H9 (cell line): ENCODE measurements at places on chromosomes 16 and 17. TPM values are rescaled to one million over a fixed set of nuclear protein-coding genes. Genes with fewer than 3 reads are reported as not detected.

GRCh38 chr17:80402959-80403358, 12.0 kb upstream of the ENDOV start:
- no peak for DNase-seq

GRCh38 chr16:3175157-3176093, 12.6 kb upstream of the OR1F1 start:
- DNase-seq, result peak; percentile 85

DNA sequence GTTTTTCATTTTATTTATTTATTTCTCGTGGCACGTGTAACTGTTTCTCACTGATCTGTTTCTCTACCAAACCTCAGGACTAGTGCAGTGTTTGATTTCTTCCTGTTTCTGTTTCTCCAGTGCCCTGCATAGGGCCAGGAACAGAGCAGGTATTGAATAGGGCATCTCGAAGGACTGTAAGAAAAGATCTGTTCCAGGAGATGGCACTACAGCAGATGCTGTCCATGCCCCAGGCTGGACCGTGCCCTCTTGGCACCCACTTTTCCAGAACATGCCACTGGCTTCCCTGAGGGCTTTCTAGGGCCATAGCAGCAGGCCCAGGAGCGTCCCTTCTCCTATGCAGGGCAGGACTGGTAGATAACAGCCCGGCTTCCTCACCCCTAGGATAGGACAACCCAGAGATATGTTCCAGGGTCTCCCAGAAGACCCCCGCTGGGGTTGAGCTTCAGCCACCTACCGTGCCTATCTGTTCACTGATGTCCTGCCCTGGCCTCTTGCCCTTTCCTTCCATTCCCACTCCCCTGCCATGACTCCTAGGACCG, 4.4 kb downstream of the SNX20 start:
- DNase-seq, result no peak

- DNase-seq, result no peak
Observed at GRCh38 chr17:74763565-74764387, 12.4 kb downstream of the NAT9 start.

GRCh38 chr16:7763111-7763510, 430.5 kb downstream of the RBFOX1 start:
- DNase-seq, result no peak

DNA sequence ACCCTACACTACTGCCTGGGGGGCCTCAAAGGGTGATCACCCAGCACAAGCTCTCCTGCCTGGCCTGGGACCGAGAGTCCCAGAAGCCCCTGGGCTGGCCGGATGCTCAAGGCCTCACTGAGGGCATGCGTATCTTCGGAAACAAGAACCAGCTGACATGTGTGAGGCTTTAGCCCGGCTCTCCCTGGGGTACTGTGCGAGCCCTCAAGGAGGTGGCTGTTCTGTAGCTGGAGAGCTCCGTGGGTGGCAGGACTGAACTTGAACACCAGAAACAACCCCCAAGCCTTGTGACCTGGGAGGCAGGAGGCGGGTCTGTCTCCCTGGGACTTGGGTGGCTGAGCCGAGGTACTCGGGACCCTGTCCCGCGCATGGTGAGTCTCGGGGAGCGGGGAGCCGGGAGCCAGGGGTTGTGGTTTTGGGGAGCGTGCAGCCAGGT, 7.0 kb downstream of the DPEP1 start:
- no peak for DNase-seq

GRCh38 chr16:66935314-66936011, at the start of gene CES2:
Gene CES2 (plus strand): TSS chr16:66935516. CDS start chr16:66935636, 120 bp downstream.
- no peak for DNase-seq

DNA sequence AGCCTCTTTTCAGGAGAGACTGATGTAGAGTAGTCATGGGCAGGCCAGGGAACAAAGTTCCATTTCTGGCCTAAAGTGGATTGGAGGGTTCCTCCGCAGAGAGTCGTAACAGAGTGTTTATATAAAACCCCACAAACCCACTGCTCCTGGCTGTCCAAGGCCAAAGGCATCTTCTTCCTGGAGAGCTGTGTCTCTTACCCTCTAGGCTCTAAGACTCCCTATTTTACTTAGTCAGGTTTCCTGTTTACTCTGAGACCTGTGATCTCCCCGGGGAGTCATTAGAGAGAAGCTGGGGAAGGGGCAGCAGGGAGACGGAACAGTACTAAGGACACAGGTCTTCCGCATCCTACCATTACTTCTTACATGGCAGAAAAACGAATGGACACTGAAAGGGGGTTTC, 69.5 kb downstream of the HIC1 start:
- DNase-seq, result no peak

- peak; percentile 17 for DNase-seq
Observed at GRCh38 chr16:3612510-3613466, 1.4 kb upstream of the SLX4 start.

DNA sequence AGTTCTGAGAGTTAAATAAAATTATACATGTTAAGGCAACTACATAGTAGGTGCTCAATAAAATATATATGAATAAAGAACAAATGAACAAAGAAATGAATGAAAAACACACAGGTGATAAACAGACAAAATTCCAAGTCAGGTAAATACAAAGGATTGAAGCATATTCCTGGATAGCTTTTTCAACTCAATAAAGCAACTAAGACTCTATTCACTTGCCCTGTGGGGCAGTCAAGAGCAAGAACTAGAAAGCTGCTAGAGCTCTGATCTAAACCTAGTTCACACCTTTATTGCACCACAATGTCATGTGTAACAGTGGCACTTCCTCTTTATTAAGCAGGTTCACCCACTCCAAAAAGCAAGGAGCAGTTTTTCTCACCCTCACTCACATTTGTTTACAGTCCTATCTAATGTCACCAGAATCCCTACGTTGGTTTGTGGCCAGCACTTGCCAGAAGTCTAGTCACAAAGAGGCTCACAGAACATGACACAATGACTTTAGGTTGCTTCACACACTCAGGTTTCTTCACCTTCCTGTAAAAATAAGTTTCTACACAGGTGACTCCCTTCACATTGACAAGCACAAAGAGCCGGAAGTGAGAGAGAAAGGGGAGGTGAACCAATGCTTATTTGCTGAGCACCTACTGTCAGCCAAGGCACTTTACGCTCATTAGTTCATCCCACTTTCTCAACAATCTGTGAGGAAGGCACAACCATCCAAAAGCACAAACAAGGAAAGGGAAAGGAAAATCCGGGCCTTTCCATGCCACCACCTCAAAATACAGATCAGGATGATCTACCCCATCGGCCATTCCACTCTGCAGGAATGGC, 70.8 kb downstream of the XPO6 start:
- DNase-seq, result no peak

DNA sequence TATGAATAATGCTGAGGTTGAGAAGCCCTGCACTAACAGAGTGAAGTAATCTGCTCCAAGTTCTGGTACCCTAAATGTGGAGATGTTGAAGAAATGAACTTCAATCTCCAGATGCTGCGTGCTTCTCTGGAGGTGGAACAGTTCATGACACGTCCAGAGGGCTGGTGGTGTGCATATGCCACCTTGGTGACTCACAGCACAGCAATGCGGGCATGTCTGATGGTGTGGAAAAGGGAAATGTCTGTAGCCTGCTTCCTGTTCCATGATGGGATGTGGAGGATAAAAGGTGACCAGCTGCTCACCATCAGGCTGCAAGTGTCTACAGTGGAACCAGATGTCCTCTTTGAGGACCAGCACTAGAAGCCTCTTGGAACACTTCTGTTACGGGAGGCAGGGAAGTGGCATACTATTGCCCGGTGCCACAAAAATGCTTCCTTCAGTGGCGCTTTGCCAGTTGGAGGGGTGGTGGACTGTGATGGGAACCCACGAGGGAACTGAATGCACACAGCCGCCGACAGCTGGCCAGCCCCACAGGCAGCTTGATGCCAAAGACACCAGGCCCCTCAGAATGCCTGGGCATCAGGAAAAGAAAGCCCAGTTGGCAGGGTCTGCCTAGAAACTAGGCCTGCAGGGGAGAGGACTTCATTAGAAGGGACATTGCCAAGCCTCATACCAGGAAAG, 19.9 kb downstream of the SNX11 start:
- no peak for DNase-seq

- no peak for DNase-seq
Observed at GRCh38 chr16:81560979-81561657, 116.5 kb downstream of the CMIP start.

- no peak for DNase-seq
Observed at GRCh38 chr17:77315551-77316190, 174.9 kb downstream of the SEC14L1 start.

DNA sequence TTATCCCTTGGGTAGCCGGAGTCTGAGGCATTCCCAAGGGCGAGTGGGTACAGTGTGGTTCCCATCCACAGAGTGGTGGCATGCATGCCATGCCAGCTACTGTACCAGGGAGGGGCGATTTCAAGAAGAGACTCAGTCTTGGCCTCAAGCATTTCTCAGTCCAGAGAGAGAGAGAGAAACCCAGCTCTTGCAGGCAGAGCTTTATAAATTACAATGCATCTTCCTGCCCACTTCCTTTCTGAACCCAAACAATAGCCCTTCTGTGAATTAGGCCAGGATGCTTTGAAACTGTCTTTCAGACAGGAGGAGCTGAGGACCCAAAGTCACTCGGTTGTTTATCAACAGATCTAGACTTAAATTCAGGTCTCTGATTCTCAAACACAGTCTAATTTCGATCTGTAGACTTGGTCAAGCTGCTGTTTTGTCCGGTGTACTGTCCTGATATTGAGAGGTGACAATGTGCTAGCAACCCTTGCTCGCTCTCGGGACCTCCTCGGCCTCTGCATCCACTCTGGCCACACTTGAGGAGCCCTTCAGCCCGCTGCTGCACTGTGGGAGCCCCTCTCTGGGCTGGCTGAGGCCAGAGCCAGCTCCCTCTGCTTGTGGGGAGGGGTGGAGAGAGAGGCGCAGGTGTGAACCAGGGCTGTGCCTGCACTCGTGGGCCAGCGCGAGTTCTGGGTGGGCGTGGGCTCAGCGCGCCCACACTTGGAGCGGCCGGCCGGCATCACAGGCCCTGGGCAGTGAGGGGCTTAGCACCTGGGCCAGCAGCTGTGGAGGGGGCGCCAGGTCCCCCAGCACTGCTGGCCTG, 408.0 kb downstream of the UTP18 start:
- DNase-seq, result no peak

DNA sequence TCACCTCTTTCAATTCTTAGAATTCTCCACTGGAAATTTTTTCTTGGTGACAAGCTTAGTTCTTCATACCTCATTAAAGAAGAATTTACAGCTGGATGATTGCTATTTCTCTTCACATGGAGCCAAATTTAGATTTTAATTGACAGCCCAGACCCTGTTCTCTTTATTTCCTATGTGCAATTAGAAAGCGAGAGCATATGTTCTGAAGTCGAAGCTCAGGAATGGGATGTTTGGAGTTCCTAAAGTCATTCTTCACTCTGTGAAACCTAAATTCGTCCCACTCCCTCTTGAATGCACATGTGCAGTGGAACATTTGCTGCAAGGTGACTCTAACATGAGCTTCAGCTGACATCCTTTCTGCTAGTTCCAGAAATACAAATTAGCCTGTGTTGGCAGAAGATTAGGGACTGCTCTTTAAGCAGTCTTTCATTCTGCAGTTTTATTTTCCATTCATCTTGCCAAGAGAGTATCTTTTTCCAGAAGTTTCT, 129.3 kb upstream of the KCNJ16 start:
- no peak for DNase-seq

GRCh38 chr16:11038305-11038704, 93.9 kb downstream of the CLEC16A start:
- DNase-seq, result no peak

DNA sequence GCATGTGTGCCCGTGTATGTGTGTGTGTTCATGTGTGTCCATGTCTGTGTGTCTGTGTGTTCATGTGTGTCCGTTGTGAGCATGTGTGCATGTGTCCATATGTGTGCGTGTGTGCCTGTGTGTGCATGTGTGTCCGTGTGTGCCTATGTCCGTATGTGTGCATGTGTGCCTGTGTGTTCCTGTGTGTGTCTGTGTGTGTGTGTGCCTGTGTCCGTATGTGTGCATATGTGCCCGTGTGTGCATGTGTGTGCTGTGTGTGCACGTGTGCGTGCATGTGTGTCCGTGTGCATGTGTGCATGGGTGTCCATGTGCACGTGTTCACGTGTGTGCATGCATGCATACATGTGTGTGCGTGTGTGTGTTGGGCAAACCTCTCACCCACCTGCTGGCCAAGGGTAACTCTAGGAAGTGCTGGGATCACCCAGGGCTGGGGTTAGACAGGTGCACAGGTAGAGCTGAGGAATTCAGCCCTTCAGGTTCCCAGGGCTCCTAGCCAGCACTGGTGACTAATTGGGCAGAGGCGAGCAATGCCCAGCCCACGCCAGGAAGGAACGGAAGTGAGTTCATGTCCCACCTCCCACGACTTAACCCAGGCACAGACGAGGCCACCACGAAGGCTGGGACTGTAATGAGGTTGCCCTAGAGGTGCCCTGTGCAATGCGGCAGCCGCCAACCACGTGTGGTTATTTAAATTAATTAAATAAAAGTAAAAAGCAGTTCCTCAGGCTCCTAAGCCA, 8.2 kb upstream of the CSNK1D start:
- DNase-seq, result no peak

GRCh38 chr17:29010129-29010528, 4.3 kb upstream of the SEZ6 start:
- DNase-seq, result no peak

DNA sequence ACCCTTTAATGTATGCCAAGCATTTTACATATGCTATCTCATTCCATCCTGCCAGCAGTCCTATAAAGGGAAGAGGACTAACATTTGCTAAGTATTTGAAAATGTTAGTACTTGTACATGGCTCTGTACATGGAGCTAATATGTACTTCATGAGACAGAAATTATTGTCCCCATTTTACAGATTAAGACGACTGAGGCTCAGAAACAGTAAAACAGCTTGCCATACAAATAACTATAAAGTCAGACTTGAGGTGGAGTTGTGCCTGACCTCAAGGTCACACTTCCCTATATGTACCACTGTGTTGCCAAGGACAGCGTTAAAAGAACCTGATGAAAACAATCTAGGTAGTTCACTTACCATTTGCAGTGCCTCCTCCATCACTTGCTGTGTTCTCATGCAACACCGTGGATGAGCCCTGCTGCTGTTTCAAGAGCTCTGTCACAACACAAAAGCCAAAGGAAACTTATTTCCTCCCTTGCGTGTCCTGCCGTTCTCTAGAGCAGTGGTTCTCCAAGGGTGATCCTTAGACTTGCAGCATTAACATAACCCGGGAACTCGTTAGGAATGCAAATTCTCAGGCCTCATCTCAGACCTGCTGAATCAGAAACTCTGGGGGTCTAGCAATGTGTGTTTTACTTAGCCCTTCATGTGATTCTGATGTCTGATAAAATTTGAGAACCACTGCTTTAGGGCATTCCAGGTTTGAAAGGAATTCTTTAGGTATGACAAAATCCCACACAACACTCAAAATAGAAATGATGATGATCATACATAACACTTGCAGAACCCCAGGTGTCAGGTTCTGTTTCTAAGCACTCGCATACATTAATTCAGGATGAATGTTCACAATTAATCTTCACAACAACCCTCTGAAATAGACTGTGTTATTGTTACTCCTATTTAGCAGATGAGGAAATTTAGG, 51.2 kb upstream of the MTMR4 start:
- peak; percentile 59 for DNase-seq

The IRX5 gene
- total RNA-seq, result 0.26 and 0.59 TPM in 2 replicates

The CFAP97D1 gene
- total RNA-seq, result not detected in 2 replicates

The FBF1 gene
- total RNA-seq, result 8.3 and 9.7 TPM in 2 replicates

The ZNF771 gene
- 9.7 and 10.5 TPM in 2 replicates for total RNA-seq

The USP7 gene
- 182 and 192 TPM in 2 replicates for total RNA-seq

The CA5A gene
- not detected in 2 replicates for total RNA-seq

The SEZ6 gene
- total RNA-seq, result 1.8 and 2.8 TPM in 2 replicates
